Right lung (tissue), 10 donors: ENCODE measurements at places on chromosomes 7 and 10. TPM values are rescaled to one million over a fixed set of nuclear protein-coding genes. Genes with fewer than 3 reads are reported as not detected.
A peak's percentile ranks its signal among the peaks of the same experiment; 100 is the strongest.

ANKRD61 gene
- 3.1 TPM for polyA plus RNA-seq

GRCh38 chr10:126584836-126585235, 85.7 kb downstream of the C10orf90 start:
- no peak for DNase-seq

DNA sequence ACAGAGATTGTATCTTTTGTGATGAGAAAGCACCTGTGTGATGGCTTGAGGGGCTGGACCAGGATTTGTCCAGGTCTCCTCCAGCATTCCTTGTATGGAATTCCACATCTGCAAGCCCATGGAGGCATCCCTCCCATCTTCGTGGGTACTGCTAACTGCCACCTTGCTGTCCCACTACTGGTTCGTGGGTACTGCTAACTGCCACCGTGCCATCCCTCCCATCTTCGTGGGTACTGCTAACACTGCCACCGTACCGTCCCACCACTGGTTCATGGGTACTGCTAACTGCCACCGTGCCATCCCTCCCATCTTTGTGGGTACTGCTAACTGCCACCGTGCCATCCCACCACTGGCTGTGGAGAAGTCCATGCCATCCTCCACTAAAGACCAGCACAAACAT, 111.7 kb downstream of the LARP4B start:
- DNase-seq = no peak

DNA sequence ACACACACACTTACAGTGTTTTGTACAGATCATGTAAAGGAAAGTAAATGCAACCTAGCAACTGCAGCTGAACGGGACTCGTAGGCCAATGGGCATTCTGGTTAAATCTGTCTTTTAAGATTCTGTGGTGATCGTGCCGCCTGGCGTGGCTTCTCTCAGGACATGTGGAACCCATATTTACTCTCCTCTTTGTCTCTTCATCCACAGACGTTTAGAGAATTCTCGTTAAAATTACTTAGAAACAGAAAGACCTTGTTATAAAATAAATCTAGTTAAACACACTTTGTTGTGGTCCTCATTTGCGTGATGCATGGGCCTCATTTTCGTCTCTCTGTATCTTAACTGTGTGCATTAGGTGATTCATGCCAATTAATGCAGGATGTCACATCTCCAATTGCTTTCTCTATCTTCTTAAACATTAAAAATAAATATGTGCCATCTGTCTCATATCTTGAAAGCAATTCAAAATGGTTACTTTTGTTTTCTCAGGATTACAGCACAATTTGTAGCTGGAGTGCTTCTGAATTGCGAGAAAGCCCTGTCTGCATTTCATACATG, 11.5 kb downstream of the KLF6 start:
- DNase-seq = no peak

SLC16A9 gene
- polyA plus RNA-seq = 46.1 TPM

IQUB gene
- 2.0 TPM for polyA plus RNA-seq

DNA sequence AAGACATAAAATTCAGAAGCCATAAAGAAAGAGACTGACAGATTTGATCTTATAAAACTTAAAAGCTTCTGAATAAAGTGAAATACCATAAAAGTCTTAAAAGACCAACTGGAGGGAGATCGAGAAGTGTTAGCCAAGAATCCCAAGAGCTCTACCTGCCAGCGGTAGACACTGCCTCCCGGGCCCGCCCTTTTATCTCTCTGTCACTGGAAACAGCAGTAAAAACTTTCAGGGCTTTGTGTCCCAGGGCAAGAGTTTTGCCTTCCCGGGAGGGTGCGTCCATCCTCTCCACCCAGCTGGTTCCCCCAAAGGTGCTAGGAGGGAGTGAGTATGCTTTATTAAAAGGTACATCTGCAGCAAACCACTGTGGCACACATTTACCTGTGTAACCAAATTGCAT, 5.8 kb downstream of the PLA2G12B start:
- no peak for DNase-seq

- no peak for DNase-seq
These were observed 19.2 kb downstream of the GNA12 start for GRCh38 chr7:2824678-2825461.

GRCh38 chr10:59708816-59709394, 745 bp downstream of the SLC16A9 start:
- peak; percentile 27 for DNase-seq

DNA sequence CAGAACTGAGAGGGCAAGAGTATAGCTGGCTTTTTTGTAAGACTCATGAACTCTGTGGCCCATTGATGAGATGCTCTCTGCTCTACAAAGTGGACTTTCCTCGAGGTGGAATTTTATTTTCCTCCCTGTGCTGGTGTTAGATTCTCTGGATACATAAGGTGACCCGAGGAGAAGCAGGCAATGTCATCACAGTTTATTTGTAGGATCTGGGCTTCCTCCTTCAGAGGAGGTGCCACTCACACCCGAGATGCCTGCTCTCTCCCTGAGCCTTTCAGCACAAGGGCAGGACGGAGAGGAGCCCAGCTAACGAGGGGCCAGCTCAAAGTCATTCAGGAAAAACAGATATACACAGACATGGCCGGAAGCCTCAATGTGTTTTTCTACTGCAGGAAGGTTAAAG, 103.0 kb downstream of the KIAA1217 start:
- DNase-seq = no peak
